AML-193 (cell line): ENCODE measurements at places on chromosomes 3 and 15.

DNA sequence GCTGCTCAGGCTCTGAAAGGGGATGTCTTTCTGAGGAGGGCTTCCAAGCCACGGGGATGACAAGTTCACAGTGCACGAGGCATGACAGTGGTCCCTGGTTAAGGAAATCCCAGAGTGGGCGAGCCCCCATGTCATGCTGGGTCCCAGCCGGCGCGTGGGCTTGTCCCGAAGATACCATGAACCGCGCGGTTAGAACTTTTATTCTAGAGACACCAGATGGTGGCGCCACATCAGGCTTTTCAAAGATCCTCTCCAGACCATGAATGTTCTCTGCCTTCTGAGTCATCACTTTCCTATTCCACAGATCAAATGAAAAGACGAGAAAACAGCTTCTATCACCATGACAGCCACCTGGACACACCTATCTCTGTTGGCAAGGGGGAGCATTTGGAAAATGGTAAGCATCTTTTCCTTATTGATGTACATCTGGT is 227.8 kb upstream of the LYSMD4 start:
- no peak for DNase-seq

DNA sequence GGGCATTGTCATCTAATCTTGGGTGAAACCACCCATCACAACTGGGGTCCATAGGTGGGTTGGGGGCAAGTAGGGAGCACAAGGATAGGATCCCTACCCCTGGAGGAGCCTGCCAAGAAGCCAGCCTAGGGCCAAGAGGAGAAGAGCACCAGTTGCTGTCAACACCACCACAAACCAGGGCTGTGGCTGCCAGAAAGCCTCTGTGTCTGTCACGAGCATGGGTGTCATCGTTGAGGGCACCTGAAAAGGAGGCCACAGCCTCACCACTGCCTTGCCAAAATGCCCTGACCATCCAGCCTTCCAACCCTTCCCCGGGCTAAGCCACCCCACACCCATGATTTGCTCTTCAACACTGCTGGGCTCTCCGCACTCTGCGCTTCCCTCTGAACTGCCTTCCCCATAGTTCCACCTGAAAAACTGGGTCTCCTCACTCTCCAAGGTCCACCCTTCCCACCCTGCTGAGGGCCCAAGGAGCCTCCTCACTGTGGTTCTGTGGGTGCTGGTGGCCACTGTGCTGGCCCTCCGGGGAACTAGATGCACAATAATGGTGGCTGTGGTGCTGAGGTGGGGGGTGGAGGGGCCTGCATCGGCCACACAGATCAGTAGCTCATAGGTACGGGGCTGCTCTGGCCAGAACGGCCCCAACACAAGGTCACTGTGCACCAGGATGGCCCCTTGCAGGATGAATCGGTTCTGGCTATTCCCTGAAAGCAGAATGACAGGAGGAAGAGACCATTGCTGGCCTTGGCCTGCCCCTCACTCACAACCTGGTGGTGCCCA is 6.2 kb upstream of the IP6K1 start:
- no peak for DNase-seq

DNA sequence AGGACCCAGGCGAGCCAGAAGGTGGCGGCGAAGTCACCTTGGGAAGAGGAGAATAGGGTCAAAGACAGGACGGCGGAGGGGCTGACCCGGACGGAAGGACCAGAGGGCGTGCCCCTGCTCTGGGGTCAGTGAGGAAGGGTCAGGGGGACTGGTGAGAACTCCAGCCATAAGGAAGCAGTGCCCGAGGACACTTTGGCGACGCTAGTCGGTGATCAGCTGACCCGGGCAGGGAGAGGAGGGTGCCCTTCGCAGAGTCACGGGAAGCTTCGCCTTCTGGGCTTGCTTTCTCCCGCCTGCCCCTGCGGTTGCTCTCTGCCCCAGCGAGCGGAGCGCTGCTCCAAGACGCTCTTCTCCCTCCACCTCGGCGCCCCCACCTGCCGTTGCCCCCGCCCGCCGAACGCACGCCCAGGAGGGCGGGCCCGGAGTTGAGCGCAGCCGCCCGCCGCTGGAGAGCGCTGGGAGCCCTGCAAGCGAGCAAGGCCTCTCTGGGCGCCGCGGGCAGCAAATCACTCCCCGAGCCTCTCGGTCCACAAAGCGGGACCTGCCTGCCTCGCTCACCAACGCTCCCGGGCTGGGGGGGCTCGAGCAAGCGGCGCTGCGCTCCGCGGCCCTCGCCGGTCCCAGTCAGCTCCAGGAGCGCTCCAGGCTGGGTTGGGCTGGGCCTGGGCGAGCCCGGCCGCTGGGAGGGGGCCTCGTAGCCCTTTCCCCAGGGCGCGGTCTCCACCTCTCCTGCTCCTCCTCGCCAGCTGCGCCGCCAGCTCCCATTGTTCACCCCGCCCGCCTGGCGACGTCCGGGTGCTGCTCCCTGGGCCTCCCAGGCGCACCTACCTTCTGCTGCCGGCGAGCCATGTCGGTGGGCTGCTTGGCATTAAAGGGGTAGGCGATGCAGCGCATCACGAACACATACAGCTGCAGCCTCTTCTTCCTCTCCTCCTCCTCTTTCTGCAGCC is 1.2 kb downstream of the CADPS start:
- DNase-seq: no peak

DNA sequence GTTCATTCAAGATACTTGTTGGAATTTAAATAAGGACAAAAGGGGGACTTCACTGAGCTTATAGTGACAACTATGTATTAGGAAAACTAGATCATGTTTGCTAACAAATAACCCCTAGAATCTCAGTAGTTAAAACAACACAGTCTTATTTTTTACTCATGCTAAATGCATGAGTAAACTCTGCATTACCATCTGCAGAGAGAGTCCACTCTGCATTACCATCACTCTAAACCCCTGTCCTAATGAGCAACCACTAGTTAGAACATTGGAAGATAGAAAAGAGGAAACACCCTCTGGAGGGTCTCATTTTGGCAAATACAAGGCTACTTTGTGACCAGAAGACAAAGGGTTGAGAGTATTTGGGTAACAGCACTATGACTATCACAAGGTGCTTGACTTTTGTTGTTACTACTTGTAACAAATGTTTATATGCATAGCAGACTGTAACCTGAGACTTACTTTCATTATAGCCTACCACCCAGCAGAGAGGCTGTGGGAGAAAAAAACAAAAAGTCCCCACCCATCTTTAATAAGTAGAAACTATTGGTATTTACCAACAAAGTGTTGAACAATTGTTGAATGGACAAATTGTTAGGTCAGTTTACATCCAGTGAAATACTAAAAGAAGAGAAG is 99.1 kb downstream of the OXSM start:
- no peak for DNase-seq

GRCh38 chr3:66215106-66215505 is 5.7 kb upstream of the SLC25A26 start:
- DNase-seq: no peak

- DNase-seq: no peak
Measured at GRCh38 chr15:20353966-20354883, 187.4 kb downstream of the GOLGA6L6 start.

GRCh38 chr3:184677344-184678316 is 34.2 kb downstream of the MAGEF1 start:
- DNase-seq: no peak

DNA sequence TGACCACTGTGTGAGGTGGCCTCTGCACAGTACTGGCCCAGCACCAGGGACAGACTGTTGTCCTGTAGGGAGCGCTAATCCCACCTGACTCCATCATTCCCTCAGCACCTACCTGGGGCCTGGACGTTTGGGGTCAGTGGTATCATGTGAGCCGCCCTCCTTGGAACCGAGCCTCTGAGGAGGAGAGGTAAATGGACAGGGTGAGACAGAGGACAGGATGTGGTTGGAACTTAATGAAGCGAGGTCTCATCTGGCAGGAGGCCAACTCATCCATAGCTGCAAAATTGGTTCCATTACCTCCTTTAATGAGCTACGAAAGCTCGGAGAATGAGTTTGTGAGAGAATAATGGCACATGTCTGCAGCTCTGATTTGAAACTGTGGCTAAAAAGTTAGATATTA is 13.9 kb downstream of the MAPKAPK3 start:
- no peak for DNase-seq

DNA sequence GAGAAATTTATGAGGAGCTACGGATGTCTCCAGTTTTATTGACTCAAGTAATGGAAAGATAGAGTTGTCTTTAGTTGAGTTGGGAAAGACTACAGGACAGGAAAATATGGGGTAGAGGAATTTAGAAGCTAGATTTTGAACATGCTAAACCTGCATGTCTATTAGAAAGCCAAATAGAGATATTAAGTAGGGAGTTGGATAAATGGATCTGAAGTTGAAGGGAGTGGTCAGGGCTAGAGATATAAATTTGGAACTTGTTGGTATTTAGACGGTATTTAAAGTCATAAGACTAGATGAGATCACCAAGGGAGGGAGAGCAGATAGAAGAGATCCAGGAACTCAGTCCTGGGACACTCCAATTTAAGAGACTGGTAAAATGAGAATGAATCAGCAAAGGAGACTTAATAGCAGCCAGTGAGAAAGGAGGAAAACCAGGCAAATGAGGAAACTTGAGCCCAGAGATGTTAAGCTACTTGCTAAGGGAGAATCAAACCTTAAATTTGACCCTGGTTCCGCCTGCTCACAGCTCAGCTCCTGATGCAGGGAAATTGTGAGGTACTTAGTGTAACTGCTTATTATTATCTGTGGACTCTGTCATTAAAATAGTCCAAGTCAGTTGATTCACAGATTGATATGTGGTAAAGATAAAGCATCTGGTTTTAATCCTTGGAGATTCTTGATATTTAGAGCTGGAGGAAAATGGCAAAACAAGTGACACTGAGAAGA is 35.8 kb downstream of the ABI3BP start:
- no peak for DNase-seq

- peak; percentile 33 for DNase-seq
Measured at GRCh38 chr15:90903733-90904536, 833 bp downstream of the MAN2A2 start.

DNA sequence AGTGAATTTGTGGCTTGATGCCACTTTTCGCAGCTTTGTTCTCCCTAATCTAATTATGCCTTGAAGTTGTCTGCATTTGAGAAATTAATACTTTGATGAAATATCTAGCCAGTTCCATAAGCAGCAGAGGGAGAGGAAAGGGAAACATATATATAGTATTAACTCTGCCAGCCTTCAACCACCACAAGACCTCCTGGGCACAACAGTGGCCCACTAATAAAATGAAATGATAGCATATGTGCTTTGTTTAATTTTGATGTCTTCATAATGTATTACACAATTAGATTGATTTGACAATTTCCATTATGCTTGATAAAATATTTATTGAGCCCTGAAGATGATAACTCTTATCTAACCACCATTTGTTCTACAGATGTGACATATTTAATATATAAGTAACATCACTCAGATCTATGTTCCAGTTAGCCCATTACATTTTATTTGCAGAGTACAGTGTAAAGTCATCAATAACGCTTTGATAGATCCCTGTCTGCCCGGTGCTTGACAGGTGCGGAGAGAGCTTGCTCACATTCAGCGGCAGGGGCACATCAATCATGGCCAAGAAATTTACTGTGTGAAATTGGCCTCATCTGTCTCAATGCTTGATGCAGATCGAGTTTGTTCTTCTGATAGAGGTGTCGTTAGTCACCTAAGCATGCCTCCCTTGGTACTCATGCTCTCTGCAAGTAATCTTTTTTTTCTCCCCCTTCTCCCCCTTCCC is 187.4 kb downstream of the MECOM start:
- no peak for DNase-seq

DNA sequence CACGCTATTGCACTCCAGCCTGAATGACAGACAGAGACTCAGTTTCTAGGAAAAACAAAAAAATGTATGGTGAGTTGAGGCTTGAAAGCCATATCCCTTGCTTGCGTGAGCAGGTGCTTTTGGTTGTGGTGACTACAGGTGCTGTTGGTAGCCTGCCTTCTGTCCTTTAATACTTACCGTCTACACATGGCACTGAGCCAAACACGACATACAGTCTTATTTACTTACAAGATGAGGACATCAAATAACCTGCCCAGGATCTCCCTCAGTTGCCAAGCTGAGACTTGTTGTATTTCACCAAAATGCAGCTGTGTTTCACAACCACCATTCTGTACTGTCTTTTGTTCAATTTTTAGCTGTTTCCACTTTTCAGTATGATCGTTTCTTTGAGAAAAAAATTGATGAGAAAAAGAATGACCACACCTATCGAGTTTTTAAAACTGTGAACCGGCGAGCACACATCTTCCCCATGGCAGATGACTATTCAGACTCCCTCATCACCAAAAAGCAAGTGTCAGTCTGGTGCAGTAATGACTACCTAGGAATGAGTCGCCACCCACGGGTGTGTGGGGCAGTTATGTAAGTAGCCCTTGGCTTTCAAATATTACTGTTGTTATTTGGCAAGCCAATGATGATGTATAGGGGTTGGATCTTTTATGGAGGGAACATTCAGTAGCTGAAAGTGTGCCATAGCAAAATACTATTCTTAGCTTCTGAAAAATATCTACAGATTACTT is 6.5 kb downstream of the ALAS1 start:
- peak; percentile 48 for DNase-seq

- DNase-seq: no peak
Measured at GRCh38 chr15:70066447-70066846, 31.3 kb downstream of the TLE3 start.

DNA sequence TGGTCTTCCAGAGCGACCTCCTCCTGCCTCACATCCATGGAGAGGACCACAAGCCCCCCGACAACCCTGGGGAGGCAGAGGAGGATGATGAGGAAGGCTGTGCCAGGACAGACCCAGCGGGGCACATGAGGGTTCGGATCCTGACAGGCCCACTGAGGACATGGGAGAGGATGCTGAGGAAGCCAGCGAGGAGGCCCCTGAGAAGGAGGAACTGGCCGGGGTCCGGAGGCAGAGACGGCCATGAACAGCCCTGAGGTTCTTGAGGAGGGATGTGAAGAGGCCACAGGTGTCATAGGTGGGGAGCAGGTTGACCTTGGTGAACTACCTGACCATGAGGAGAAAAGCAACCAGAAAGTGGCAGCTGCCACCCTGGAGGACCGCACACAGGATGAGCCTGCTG is 54.9 kb upstream of the WNT7A start:
- DNase-seq: no peak

DNA sequence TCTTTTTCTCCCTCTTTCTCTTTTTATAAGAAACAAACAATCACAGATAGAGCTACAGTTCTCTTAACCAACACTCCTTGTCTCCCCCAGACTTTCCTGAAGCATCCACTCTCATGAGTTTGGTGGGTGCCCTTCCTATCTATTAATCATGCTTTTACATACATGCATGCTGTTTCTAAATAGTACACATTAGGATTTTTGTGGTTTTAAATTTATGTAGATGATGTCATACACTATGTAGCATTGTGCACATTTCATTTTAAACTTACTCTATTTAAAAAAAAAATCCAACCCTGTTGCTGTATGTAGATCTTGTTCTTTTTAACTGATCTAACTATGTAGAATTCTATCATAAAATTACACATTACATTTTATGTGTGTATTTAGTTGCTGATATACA is 104.3 kb upstream of the MRPS22 start:
- no peak for DNase-seq

GRCh38 chr3:46719735-46720271 is 2.1 kb upstream of the PRSS50 start:
- no peak for DNase-seq
